ENCODE measurements at places on chromosomes 6 and 20.

- no peak overlapping the region for H3K27ac ChIP-seq
- no peaks in the 10 kb centered on the region for H3K4me1 ChIP-seq
- H3K27me3 ChIP-seq: no peaks in the 10 kb centered on the region
- no peak for DNase-seq
- H3K4me3 ChIP-seq: no peak overlapping the region
These were observed 610.2 kb upstream of the NOX3 start for GRCh38 chr6:156065849-156066248.

- peaks cover 49% of the 10 kb centered on the region for H3K27me3 ChIP-seq
- no peak overlapping the region for H3K4me3 ChIP-seq
- no peaks in the 10 kb centered on the region for H3K4me1 ChIP-seq
- no peaks in the 10 kb centered on the region for H3K36me3 ChIP-seq
These were observed 15.0 kb downstream of the JPH2 start for GRCh38 chr20:44171775-44172571.

GRCh38 chr6:156219973-156220372, 557.2 kb upstream of the ARID1B start:
- no peak for DNase-seq
- no peak overlapping the region for H3K27ac ChIP-seq
- no peaks in the 10 kb centered on the region for H3K4me1 ChIP-seq
- H3K27me3 ChIP-seq: no peaks in the 10 kb centered on the region
- H3K4me3 ChIP-seq: no peak overlapping the region

DNA sequence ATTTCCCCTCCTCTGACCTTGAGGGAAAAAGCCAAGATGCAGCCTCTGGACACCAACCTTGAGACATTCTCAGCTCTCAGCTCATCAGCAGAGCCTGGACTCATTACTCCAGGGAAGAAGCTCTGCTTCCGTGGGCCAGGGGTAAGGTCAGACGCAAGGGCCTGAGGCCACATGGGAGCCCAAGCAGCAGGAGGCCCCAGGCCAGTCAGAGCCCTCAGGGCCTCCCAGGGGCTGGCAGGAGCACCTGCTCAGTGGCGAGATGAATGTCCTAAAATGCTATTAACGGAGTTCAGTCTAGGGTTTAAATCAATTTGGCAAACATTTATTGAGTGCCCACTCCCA, 208.6 kb downstream of the ERMARD start:
- DNase-seq: no peak
- peaks cover 19% of the 10 kb centered on the region for H3K4me1 ChIP-seq
- H3K4me3 ChIP-seq: no peak overlapping the region
- no peaks in the 10 kb centered on the region for H3K36me3 ChIP-seq
- H3K27me3 ChIP-seq: peaks cover 38% of the 10 kb centered on the region

GRCh38 chr6:37309046-37309445, 44.7 kb upstream of the RNF8 start:
- peaks cover 14% of the 10 kb centered on the region for H3K4me1 ChIP-seq
- H3K4me3 ChIP-seq: no peak overlapping the region

DNA sequence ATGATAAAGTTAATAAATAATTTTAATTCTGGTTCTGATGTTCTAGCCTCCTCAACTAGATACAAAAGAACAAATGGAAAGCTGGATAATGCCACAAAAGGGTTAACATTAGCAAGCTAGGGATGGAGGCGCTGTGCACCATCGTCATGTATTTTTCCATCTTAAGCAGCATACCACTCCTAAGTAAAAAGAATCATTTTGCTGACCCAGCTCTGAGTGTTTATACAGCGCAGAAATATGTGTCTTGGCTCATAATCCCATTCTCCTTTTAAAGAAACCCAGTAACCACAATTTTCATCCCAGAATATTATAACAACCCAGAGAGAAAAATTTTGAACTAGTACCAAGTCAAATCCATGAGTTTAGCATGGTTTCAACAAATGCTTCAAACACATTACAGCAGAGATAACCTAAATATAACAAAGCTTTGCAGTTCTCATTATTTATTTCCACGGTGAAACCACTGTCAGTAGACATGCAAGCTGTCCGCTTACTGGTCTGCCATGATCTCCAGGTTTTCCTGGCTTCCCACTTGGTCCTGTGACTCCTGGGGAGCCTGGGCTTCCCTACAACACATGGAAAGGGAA, 111.1 kb downstream of the COL12A1 start:
- no peak for DNase-seq
- no peaks in the 10 kb centered on the region for H3K27me3 ChIP-seq
- H3K4me3 ChIP-seq: no peak overlapping the region
- no peaks in the 10 kb centered on the region for H3K36me3 ChIP-seq
- no peaks in the 10 kb centered on the region for H3K4me1 ChIP-seq
- H3K27ac ChIP-seq: no peak overlapping the region

DNA sequence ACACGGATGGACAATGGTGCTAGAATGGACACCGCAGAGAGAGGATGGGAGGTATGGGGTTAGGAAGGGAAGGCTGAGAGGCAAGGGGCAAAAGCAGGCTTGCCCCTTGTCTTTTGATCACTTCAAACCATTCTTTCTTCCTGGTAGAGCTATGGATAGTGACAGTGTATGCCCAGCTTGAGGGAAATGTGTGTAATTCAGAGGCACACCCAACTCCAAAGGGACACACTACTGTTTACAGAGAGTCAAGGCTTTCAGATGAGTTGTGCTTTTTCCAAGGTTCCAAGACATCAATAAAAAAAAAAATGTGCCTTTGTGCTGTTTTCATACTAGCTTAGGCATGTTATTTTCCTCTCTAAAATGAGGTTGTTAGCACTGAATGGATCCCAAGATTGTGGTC, 185.0 kb downstream of the MCHR2 start:
- no peak overlapping the region for H3K4me3 ChIP-seq
- H3K27ac ChIP-seq: no peak overlapping the region
- peaks cover 22% of the 10 kb centered on the region for H3K27me3 ChIP-seq
- H3K4me1 ChIP-seq: no peaks in the 10 kb centered on the region
- DNase-seq: no peak

- peak overlapping the region; percentile 89 for H3K4me3 ChIP-seq
- no peak for DNase-seq
- H3K4me1 ChIP-seq: peaks cover 37% of the 10 kb centered on the region
- peak overlapping the region; percentile 86 for H3K27ac ChIP-seq
- H3K36me3 ChIP-seq: peaks cover 13% of the 10 kb centered on the region
- peaks cover 60% of the 10 kb centered on the region for H3K27me3 ChIP-seq
These were observed 2.4 kb downstream of the MDGA1 start for GRCh38 chr6:37695273-37695672.

GRCh38 chr20:11375966-11376365, 541.7 kb upstream of the BTBD3 start:
- no peaks in the 10 kb centered on the region for H3K27me3 ChIP-seq
- no peaks in the 10 kb centered on the region for H3K4me1 ChIP-seq
- no peak overlapping the region for H3K27ac ChIP-seq
- DNase-seq: no peak

DNA sequence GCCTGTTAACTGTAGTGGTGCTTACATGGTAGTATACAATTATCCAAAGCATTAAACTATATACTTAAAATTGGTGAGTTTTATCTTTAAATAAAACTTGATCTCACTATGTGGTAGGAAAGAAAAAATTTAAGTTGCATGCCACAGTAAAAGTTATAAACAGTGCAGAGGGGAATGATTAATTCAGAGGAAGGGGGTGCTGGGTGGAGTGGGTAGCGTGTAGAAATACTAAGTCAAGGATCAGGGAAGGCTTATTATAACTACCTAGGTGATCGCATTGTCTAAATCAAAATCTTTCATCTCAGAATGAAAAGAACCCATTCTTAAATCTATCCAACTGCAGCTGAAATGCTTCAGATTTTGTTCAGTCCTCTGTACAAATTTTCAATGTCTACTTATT, 428.3 kb downstream of the ADGRB3 start:
- H3K36me3 ChIP-seq: no peaks in the 10 kb centered on the region
- no peaks in the 10 kb centered on the region for H3K27me3 ChIP-seq
- H3K4me3 ChIP-seq: no peak overlapping the region
- H3K27ac ChIP-seq: no peak overlapping the region

GRCh38 chr6:149111556-149112115, 205.9 kb upstream of the TAB2 start:
- H3K27ac ChIP-seq: no peak overlapping the region
- H3K4me1 ChIP-seq: peaks cover 63% of the 10 kb centered on the region
- H3K27me3 ChIP-seq: no peaks in the 10 kb centered on the region
- no peak overlapping the region for H3K4me3 ChIP-seq
- peaks cover 57% of the 10 kb centered on the region for H3K36me3 ChIP-seq

DNA sequence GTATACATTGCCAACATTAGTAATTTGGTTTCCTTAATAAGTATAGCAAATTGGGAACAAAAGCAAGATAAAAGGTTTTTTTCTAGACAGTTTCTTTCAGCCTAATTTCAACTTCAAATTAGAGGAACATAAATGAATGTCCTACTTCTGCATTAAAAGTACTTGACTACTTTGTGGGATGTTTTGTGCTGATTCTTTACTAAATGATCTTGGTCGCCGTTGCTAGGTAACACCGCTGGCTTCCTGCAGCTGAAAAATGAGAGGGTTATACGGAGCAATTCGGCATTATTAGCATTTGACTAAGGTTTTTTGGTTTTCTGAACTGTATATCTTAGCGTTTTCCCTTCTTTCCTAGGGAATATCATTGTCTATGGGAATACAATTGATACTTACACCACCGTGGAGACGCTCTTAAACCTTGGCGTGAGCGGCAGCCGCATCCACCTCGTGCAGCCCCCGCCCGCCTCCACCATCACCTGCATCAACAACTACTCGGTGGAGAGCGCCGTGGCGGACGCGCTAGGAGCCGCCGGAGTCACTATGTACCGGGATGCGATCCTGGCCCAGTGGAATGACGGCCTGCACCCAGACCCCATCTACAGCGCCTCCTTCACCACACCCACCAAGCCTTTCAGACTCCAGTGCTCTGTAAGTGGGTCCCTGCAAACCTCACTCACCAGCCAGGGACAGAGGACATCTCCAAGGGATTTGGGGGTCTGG, 90.9 kb upstream of the INSM1 start:
- no peaks in the 10 kb centered on the region for H3K4me1 ChIP-seq
- DNase-seq: no peak
- H3K27me3 ChIP-seq: peaks cover 25% of the 10 kb centered on the region
- no peaks in the 10 kb centered on the region for H3K36me3 ChIP-seq
- no peak overlapping the region for H3K27ac ChIP-seq

DNA sequence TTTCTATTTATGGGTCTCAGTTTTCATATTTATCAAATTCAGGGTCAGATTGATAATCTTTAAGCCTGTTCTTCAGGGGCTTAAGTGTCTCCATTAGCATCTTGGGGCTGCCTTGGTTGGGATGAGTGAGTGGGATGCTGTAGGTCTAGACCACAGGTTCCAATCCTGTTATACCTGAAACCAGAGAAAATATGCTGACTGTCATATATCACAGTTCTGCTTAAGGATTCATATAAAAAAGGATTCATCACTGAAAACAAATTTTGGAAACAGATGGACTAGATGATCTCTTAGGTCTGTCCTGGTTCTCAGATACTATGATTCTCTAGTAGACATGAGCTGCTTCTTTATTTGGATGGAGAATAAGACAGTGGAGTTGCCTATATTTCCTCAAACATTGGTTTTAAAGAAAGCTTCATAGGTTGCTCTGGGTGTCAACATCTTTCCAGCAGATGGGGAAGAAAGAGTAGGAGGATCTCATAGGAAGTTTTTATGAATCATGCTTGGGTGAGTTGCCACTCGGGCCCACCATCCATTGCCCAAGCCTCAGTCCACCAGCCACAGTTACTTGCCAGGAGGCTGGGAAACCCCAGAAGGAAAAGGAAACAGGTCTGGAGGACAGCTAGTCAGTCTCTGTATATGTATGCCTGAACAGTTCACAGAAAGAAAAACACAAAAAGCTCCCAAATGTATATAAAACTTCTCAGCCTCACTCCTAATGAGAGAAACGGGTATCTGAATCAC, 42.9 kb upstream of the MAP7 start:
- DNase-seq: no peak
- H3K36me3 ChIP-seq: peaks cover 74% of the 10 kb centered on the region
- H3K4me3 ChIP-seq: no peak overlapping the region
- no peaks in the 10 kb centered on the region for H3K27me3 ChIP-seq
- peaks cover 19% of the 10 kb centered on the region for H3K4me1 ChIP-seq
- H3K27ac ChIP-seq: peak overlapping the region; percentile 71

All from activated naive CD4-positive, alpha-beta T cell treated with anti-CD3 and anti-CD28 coated beads, Interleukin-2, amount 10 ng/mL, durations not matched to agents 7 days and 5 days (primary cell).